ENCODE measurements at places on chromosomes 7 and 10.

GRCh38 chr10:68086011-68086410 lies 10.9 kb upstream of the HERC4 start:
- DNase-seq, result no peak

DNA sequence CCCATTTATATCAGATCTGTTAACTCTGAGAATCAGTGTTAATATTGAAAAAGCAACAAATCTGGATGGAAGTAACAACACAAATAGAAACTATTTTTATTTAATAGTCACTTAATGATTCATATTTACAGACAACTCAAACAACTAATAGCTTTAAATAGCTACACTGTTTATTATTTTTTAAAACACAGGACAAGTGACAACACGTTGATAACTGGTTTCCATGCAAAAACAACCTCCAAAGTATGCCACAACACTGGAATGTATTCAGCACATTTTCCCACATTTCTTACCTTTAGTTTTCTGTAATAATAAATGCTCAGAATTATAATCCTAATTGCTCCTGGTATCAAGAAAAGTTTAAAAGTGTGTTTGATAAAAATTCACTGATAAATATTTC lies 4.0 kb downstream of the SNX13 start:
- DNase-seq, result no peak

GRCh38 chr7:30511973-30512662 lies 7.5 kb upstream of the GGCT start:
- DNase-seq, result no peak

DNA sequence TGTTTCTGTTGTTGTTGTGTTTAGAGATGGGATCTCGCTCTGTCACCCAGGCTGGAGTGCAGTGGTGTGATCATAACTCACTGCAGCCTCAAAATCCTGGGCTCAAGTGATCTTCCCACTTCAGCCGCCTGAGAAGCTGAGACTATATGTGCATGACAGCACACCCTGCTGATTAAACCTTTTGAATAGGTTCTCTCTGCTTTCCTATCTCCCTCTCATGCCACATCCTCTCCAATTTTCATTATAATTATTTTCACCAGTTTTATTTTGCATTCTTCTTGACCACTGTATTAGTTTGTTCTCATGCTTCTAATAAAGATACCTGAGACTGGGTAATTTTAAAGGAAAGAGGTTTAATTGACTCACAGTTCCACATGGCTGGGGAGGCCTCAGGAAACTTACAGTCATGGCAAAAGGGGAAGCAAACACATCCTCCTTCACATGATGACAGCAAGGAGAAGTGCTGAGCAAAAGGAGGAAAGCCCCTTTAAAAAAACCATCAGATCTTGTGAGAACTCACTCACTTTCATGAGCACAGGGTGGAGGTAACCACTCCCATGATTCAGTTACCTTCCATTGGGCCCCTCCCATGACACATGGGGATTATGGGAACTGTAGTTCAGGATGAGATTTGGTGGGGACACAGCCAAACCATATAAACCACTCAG lies 12.9 kb downstream of the AGK start:
- no peak for DNase-seq

DNA sequence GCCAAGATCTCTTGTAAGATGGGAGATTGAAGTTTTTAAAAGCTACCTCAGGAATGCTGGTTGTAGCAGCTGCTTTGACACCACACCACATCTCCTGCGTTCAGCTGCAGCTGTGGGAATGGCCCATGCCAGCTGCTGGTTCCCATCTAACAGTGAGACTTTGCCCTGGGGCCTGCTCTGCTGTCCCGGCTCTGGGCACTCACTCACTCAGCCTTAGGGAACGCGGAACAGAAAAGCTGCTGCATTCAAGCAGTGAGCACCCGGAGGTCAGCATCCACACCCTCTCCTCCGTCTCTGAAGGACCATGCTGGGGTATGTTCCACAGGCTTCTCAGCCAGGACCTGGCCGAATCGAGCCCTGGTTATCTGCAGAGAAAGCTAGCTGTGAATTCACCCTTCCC lies 197.1 kb upstream of the CXCL12 start:
- DNase-seq, result no peak

- no peak for DNase-seq
These were observed 86.2 kb upstream of the ANLN start for GRCh38 chr7:36303202-36304098.

DNA sequence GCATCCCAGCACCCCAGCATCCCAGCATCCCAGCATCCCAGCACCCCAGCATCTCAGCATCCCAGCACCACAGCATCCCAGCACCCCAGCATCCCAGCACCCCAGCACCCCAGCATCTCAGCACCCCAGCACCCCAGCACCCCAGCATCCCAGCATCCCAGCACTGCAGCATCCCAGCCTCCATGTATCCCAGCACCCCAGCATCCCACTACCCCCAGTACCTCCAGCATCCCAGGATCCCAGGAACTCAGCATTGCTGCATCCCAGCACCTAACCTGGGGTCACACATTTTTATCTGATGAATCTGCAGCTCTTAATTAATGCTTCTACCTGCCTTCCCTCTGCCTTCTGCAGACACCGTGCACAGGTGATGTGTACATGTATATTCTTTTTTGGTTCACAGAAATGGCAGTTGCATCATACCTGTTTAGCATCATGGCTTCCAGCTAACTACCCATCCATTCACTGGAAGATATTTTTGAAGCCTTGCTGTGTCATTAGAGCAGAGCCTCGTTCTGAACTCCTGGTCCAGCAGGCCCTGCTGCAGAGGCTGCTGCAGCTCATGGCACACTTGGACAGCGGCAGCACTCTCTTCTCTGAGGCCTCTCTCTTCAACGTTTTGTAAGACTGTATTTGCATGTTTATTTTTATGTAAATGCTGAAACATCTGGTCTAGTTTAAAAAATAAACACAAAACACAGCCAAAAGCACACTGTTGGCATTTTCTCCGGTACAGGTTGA lies 4.6 kb upstream of the CFAP46 start:
- DNase-seq, result no peak

DNA sequence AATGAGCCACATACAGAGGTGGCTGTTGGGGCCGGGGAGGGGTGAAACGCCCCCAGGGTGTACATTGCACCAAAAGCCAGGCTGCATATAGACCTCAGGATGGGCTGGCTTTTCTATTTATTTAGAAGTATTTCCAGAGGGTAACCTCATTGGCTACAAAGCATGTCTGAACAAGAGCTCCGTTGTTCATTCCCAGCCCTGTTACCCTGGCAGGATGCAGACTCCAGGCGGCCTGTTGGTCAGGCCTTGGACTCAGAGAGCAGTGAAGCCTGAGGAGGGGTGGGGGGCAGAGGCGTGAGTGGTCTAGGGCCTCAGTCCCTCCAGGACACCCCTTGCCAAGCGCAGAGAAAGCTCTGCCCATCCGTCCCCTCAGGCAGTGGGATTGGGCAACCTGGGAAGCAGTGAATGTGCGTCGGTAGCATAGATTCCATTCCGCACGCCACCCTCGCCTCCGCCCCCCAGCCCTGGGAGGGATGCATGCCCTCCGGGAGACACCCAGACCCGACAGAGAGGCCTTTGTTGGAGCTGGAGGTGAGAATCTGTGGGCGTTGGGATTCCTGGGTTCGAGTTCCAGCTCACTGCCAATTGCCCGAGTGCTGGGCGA lies 41.9 kb downstream of the TCF7L2 start:
- DNase-seq, result no peak

DNA sequence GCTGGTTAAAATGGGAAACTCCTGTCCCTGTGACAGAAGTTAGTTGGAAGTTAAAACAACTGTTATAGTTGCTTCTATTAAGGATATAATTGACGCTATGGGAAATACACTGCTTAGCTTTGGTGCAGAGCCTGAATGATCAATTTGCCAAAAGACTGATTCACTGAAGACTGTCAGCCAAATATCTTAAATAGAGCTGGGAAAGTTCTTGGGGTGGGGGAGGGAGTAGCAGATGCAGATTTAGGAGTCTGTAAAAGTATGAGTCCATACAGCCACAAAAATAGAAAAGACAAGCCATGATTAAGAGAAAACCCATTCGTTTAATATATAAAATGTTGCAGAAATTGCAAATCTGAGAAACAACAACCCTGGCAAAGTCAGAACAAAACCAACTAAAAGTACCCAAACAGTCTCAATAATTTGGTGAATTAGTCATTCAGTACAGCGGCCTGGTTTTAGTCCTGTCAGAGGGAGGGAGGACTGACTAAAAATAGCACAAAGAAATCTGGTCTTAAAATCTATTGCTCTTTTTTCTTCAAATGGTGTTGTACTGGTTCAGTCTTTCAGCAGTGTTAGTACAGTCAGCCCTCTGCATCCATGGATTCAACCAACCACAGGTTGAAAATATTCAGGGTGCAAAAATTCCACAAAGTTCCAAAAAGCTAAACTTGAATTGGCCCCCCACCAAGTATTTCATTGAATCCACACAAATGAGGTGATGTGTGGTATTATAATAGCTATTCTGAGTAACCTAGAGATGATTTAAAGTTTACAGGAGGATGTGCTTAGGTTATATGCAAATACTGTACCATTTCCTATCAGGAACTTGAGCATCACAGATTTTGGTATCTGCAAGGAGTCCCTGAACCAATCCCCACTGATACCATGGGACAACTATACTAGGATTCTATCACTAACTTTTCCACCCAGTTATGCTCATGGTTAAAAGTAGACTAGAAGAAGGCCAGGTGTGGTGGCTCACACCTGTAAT lies 30.0 kb downstream of the STK17A start:
- no peak for DNase-seq
